ENCODE measurements at places on chromosomes 2 and 18.

GRCh38 chr2:174744111-174744510 lies 20.2 kb downstream of the CHRNA1 start:
- no peak for DNase-seq

DNA sequence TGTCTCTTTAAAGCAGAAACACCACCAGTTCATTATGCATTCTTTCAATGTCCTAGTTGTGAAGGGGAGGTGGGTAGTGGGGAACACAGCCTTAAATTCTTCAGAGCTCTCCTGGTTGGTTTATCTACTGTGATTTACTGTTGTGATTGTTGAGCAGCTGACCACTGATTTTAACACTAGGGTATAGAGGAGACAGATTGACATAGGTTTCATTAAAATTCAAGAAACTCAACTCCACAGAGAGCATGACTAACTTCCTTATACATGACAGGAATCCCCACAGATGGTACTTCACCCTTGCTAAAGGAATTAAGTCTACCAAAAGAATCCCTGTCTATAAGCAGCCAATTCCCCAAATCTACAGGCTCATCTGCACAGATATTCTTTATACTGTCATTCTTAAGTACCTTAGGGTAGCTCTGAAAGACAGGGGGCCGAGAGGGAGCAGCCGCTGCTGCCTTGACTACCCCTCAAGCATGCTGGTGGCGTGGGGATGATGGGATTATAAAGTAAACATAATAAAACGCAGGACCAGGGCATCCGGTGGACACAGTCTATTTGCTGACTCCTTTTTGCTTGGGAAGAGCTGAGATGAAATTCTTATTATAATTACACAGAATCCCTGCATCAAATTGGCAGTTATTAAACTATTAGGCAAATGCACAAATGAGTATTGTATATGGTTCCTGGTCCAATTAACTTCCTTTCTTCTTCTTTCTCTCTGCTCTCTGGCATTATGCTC lies 1377.6 kb upstream of the PIK3C3 start:
- DNase-seq = no peak

- no peak for DNase-seq
Observed at GRCh38 chr18:50776383-50776782, 43.4 kb downstream of the MRO start.

DNA sequence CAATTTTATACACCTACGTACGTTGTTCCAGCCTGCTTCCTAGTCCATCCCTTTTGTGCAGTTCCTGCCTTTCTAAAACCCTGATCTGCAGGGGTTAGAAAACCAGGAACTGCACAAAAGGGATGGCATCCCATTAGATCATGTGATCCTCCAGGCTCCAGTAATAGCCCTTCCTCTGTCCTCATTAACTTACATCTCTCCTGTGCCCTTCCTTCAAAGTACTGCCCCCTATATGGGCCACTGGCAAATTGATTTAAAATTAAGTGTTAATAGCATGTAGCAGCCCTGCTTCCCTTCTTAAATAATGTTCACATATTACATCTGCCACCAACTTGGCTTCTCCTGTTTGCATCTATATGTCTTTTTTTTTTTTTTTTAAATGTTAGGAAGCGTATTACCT lies 61.3 kb upstream of the NXPH2 start:
- no peak for DNase-seq

DNA sequence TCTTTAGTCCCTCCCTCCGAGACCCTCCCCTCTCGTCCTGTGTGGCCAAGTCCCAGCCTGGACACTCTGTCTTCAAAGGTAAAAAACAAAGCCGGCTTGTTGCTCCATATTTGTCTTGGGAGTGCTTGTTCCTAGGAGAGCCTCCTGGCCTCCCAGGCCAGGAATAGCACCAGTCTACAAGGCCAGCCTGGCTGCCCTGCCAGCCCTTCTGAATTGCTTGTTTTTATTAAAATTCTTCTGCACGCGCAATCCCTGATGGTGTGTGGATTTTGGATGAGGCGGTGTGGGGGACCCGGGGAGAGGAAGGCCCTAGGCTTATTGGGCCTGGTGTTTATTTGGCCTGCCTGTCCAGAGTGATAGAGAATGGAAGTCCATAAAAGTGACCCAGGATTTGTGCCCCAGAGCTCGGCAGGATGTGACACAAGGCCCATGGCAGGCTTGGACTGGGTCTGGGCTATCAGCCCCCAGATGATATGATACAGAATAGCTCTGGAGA lies 297.3 kb downstream of the CYP26B1 start:
- DNase-seq = no peak

- DNase-seq = no peak
Observed at GRCh38 chr2:85998071-85998991, 107.4 kb downstream of the POLR1A start.

Measured in OCI-LY7 (cell line).